ENCODE measurements at places on chromosomes 7 and 10.
A peak's percentile ranks its signal among the peaks of the same experiment; 100 is the strongest.

GRCh38 chr10:71743089-71743838 lies 23.7 kb upstream of the C10orf105 start:
- no peak for DNase-seq

DNA sequence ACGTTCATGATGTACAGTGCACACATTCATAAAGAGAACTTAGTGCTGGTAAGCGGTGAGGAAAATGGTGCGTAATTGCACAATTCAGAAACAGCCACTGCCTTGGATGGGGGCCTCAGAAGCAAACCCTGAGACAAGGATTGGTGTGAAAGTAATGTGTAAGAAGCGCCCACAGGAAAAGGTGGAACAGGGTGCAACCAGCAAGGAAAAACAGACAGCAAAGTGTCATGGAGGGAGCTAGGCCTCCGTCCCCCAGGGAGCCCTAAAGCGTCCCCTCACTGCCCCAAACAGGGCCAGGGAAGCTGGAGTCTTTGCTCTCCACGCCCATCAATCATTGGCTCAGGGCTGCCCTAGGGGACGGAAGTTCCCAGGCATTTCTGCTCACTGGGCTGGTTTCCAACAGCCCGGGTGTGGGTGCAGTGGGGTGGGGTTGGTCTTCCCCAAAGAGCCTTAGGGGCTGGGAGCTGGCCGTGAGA lies 9.6 kb upstream of the C10orf105 start:
- no peak for DNase-seq

- no peak for DNase-seq
Observed at GRCh38 chr10:42952931-42953683, 123.8 kb upstream of the RET start.

- DNase-seq = no peak
Observed at GRCh38 chr10:99457813-99458212, 27.4 kb upstream of the GOT1 start.

DNA sequence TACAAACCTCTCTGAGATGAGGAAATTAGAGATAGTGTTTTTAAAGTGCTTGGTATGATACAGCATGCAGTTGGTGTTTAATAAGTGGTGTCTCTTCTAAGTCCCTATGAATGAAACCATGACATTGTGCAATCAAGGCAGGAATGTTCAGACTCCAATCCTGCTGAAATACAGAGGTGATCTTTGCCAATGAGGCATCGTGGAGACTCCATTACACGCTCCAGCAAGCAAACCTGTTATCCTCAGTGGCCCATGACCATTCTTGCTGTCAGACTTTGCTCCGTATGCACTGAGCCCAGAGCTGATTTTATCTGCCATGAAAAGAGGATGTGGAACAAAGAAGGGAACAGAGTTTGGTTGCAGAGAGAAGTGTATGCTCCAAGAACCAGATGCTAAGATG lies 47.3 kb downstream of the CDHR3 start:
- DNase-seq = peak; percentile 54

GRCh38 chr7:117993377-117994003 lies 120.2 kb upstream of the CTTNBP2 start:
- no peak for DNase-seq

- no peak for DNase-seq
Observed at GRCh38 chr7:134553976-134554375, 5.1 kb downstream of the AKR1B15 start.

DNA sequence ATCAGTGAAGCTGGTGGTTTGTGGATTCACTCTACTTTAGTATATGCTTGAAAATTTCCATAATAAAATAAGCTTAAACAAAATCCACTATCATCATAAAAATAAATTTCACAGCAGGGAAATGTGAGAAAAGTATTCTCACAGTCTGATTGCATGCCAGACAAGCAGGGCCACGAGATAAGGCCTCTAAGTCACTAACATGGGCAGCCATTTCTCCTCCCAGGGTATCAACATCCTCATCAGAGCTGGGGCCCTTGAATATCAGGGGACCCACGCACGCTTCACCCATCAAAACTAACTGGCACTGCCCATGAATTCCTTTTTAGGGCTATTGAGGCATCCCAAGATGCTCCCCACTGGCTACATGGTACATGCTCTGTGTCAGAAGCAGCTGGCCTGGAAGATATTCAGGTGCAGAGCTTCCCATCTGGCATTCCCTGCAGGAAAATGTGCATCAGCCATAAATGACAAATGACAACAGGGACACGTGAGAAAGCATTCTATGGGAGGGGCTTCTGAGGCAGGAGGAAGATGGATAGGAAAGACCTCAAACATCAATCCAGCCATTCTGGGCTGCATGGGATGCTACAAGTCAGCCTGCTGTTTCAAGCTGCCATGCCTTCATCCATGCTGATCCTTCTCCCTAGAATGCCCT lies 17.4 kb downstream of the CCDC6 start:
- no peak for DNase-seq

DNA sequence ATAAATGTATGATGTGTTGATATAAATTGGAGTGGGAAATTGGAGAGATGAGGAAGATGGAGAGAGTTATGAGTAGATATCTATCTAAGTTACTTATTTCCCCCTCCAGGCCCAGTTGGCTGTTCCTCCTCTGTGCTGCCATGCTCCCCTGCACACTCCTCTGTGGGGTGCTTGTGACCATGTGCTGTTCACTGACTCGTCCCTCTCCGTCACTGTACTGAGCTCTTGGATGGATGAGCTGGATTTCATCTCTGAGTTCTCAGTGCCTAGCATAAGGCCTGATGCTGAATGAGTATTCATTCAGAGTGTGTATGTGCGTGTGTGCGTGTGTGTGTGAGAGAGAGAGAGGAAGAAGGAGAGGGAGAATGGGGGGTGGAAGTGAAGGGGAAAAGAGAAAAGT lies 14.5 kb downstream of the OR9A2 start:
- no peak for DNase-seq

DNA sequence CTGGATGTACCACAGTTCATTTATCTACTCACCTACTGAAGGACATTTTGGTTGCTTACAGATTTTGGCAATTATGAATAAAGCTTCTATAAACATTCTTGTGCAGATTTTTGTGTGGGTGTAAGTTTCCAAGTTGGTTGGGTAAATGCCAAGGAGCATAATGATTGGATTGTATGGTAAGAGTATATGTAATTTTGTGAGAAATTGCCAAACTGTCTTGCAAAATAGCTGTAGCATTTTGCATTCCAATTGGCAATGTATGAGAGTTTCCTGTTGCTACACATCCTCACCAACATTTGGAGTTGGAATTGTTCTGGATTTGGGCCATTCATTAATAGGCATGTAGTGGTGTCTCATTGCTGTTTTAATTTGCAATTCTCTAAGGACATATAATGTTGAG lies 33.9 kb upstream of the HYAL4 start:
- peak; percentile 50 for DNase-seq

Measured in fibroblast of gingiva (primary cell).